ENCODE measurements at places on chromosomes 1 and 21. TPM values are rescaled to one million over a fixed set of nuclear protein-coding genes. Genes with fewer than 3 reads are reported as not detected.

- DNase-seq: peak; percentile 76
- H3K27ac ChIP-seq: peak overlapping the region; percentile 21
- no peaks in the 10 kb centered on the region for H3K27me3 ChIP-seq
Observed at GRCh38 chr1:160307118-160307791, 22.3 kb upstream of the PEX19 start.

The WDTC1 gene
- total RNA-seq: 56.5 TPM

DNA sequence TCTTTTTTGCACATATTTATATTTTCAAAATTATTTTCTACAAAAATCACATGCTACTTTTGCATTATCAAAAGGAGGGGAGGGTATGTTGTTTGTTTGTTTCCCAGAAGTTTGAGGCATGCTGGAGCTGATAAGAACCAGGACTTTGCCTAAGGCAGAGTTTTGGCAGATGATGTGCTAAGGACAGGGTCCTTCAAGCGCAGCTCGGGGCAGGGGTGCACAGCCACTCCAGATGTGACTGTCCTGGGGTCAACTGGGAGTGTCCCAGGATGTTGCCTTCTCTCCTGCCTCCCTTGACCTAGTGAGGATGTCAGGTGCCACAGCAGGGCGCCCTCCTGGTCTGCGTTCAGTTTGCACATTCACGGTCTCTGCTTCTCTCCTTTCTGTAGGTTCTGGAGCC is 42.6 kb upstream of the SRRM1 start:
- no peaks in the 10 kb centered on the region for H3K4me1 ChIP-seq
- no peak for DNase-seq
- no peak overlapping the region for H3K27ac ChIP-seq
- no peaks in the 10 kb centered on the region for H3K36me3 ChIP-seq
- no peak overlapping the region for H3K4me3 ChIP-seq

DNA sequence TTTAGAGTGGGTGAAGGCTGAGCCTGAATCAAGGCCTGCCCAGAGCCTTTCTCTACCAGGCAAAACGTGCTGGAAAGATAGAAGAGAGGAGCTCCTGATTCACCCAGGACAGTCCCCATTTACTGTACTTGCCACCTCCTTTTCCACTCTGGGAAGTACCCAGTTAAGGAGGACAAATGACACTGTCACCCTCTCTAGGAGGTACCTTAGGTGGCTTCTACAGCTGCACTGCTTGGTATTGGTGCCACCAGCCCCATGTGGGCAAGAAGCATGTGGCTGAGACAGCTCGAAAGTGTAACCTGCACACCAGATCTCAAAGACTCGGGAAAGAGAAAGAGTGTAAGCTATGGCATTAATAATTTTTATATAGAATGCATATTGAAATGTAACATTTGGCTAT is 42.3 kb downstream of the RUNX1 start:
- no peak overlapping the region for H3K27ac ChIP-seq
- no peak for DNase-seq
- no peak overlapping the region for H3K4me3 ChIP-seq
- no peaks in the 10 kb centered on the region for H3K27me3 ChIP-seq
- H3K36me3 ChIP-seq: no peaks in the 10 kb centered on the region
- H3K4me1 ChIP-seq: no peaks in the 10 kb centered on the region

GRCh38 chr1:41807390-41807789 is 111.3 kb downstream of the HIVEP3 start:
- no peaks in the 10 kb centered on the region for H3K36me3 ChIP-seq
- no peak overlapping the region for H3K27ac ChIP-seq
- peaks cover 39% of the 10 kb centered on the region for H3K4me1 ChIP-seq
- H3K4me3 ChIP-seq: no peak overlapping the region
- no peaks in the 10 kb centered on the region for H3K27me3 ChIP-seq

The SPRR4 gene
- total RNA-seq: not detected

DNA sequence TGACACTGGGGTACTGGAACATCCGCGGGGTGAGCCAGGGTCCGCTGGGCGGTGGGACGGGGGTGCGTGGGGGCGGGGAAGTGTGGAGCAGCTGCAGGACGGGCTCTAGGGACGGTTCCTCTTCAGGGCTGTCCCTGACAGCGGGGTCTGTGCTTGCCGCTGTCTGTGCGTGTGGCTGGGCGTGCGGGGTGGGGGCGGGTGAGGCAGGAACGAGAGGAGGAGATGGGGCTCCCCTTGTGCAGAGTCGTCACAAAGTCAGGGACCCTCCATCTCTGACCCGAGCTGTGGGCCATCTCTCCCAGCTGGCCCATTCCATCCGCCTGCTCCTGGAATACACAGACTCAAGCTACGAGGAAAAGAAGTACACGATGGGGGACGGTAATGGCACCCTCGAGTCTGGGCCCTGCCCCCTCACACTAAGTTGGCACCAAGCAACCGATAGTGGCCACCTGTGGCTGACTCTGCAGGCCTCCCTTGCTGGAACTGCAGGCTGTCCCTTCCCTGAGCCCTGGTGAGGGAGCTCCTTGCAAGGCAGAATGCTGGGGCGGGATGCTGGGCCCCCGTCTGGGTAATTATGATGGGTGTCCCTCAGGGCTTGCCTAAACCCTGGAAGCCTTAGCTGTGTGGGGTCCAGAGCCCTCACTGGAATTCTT is 392 bp downstream of the GSTM2 start:
- H3K36me3 ChIP-seq: peaks cover 4% of the 10 kb centered on the region
- H3K27ac ChIP-seq: no peak overlapping the region
- no peak for DNase-seq
- peaks cover 8% of the 10 kb centered on the region for H3K4me1 ChIP-seq
- H3K27me3 ChIP-seq: no peaks in the 10 kb centered on the region

- H3K4me1 ChIP-seq: no peaks in the 10 kb centered on the region
- no peaks in the 10 kb centered on the region for H3K36me3 ChIP-seq
- no peak overlapping the region for H3K4me3 ChIP-seq
- no peaks in the 10 kb centered on the region for H3K27me3 ChIP-seq
- no peak for DNase-seq
Observed at GRCh38 chr1:216425577-216425976, 2.3 kb upstream of the USH2A start.

The MACO1 gene
- 19.2 TPM for total RNA-seq

The DSCAM gene
- total RNA-seq: 2.2 TPM

DNA sequence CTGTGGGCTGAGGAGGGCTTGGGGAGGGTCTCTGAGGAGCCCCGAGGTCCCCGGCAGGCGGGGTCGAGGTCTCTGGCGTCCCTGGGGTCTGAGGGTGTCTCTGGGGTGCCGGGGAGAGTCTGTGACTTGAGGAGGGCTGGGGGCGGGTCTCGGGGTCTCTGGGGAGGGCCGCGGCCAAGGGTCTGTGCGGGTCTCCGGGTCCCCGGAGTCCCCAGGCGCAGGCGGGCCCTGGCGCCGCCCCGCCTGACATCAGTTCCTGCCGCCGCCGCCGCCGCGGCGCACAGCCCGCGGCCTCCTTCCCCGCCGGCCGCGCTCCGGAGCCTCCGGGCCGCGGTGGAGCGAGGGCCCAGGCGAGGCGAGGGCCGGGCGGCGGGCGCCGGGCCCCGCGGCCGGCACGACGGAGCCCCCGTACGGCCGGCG is at the start of gene PLEKHM2:
TSS of gene PLEKHM2 (plus strand) at position 279 of the 420 bp plus-strand sequence. CDS start 239 bp downstream, outside the sequence.
- H3K4me3 ChIP-seq: peak within 1 kb of the TSS; percentile 64
- DNase-seq: peak; percentile 91
- H3K4me1 ChIP-seq: peaks cover 11% of the 10 kb centered on the region
- H3K27ac ChIP-seq: peak within 1 kb of the TSS; percentile 98
- H3K27me3 ChIP-seq: no peaks in the 10 kb centered on the region

DNA sequence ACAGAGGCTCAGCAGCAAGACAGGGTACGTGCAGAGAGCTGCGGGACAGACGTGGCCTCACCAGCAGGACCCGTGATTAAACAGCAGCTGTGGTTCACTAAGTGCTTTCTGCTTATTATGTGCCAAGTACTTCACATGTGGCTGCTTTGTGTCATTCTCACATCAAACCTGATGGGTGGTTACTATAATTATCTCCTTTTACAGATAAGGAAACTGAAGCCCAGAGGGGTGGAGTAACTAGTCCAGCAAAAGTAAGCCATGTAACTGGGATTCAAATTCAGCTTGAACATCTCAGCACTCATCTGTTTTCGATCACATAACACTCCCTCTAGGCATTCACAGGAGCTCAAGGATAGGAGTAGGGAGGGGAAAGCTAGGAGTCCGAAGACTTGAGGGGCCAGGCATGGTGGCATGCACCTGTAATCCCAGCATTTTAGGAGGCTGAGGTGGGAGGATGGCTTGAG is 50.8 kb upstream of the CLIC4 start:
- H3K4me1 ChIP-seq: peaks cover 35% of the 10 kb centered on the region
- DNase-seq: no peak
- no peaks in the 10 kb centered on the region for H3K36me3 ChIP-seq
- no peak overlapping the region for H3K4me3 ChIP-seq
- no peaks in the 10 kb centered on the region for H3K27me3 ChIP-seq

The UMODL1 gene
- total RNA-seq: 0.85 TPM

The TEKT2 gene
- not detected for total RNA-seq

All from spleen (tissue), 13 donors.